Lung (tissue), 17 donors: ENCODE measurements at places on chromosomes 5 and 9. TPM values are rescaled to one million over a fixed set of nuclear protein-coding genes. Genes with fewer than 3 reads are reported as not detected.
A peak's percentile ranks its signal among the peaks of the same experiment; 100 is the strongest.

The PRR16 gene
- 5.9 TPM for total RNA-seq

The POLR3G gene
- total RNA-seq, result 1.1 TPM

The SLC34A1 gene
- not detected for total RNA-seq

GRCh38 chr5:162096448-162096847 lies 28.9 kb downstream of the GABRG2 start:
- no peak for DNase-seq

DNA sequence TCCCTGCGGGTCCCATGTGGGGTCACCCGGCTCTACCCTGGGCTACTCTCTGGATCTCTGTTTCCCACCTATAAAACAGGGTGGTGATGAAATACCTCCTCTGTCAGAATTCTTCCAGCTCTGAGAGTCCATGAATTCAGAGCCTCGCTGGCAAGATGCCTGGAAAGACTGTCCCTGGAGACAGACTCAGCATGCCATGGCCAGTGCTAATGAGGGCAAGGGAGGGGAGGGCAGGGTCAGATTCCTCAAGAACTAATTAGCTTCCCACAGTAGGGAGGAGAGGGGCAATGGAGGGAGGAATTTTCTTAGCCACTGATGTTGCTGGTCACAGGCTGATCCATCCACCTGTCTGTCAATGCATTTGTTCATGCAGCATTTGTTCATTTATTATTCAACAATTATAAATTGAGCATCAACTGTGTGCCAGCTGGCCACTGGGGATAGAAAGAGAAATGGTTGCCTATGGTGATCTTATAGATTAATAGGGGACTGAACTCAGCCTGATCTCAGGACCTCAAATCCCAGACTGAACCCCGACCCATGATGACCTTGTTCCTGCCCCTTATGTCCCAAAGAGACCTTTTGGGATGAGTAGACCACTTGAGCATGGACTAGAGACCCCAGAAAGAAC lies 4.7 kb downstream of the SYNPO start:
- DNase-seq, result peak; percentile 50

DNA sequence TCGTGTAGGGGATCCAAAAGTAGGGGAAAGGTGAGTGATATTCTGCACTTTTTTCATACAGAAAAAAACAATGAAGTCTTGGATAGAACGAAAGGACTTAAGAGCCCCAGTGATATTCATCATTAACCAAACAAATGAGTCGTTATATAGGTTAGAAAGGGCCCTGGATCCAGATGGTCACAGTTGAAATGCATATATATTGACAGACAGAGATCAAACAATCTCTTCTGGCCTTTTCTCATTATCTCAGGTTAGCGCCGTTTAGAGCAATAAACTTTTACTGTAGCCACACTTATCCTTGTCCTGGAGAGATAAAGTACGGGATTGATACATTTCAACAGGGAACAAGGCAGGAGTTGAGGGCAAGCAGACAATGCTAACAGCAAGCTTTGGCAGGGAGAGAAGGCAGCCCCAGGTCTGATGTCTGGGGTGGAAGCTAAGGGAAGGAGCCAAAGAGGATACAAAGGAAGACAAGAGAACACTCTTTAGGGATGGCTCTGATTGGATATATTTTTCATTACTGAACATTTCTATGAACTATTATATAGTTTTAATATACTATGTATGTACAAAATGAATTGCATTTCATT lies 77.0 kb downstream of the LIFR start:
- DNase-seq, result no peak

- DNase-seq, result no peak
Measured at GRCh38 chr5:107418902-107419301, 251.8 kb downstream of the EFNA5 start.

GRCh38 chr9:131943351-131943841 lies 136.3 kb downstream of the MED27 start:
- DNase-seq, result no peak
